ENCODE measurements at places on chromosomes 7 and 10. TPM values are rescaled to one million over a fixed set of nuclear protein-coding genes. Genes with fewer than 3 reads are reported as not detected.

ANKRD1 gene
- 34.6 TPM for total RNA-seq

ZNF248 gene
- 8.1 TPM for total RNA-seq

GPER1 gene
- 0.30 TPM for total RNA-seq

CH25H gene
- total RNA-seq: not detected

PAOX gene
- total RNA-seq: not detected

JMJD1C gene
- 39.8 TPM for total RNA-seq

NUTM2D gene
- total RNA-seq: 1.7 TPM

ITPRID1 gene
- total RNA-seq: not detected

LDB3 gene
- not detected for total RNA-seq

NPM3 gene
- total RNA-seq: 118 TPM

LRGUK gene
- 0.57 TPM for total RNA-seq

SMKR1 gene
- 3.6 TPM for total RNA-seq

LIPN gene
- not detected for total RNA-seq

PTEN gene
- total RNA-seq: 56.9 TPM

CPED1 gene
- 0.88 TPM for total RNA-seq

CDHR1 gene
- total RNA-seq: 0.50 TPM

IFIT1B gene
- total RNA-seq: not detected

NXPH1 gene
- not detected for total RNA-seq

ADAM12 gene
- 2.2 TPM for total RNA-seq

CDNF gene
- 4.4 TPM for total RNA-seq

FAM180A gene
- total RNA-seq: not detected

SNX8 gene
- total RNA-seq: 25.5 TPM

LRRD1 gene
- total RNA-seq: 0.15 TPM

SFRP5 gene
- 0.94 TPM for total RNA-seq

All from A375 (cell line).